ENCODE measurements at places on chromosomes 12 and 14.

GRCh38 chr12:52644078-52644415 lies 8.0 kb downstream of the KRT2 start:
- DNase-seq, result no peak

DNA sequence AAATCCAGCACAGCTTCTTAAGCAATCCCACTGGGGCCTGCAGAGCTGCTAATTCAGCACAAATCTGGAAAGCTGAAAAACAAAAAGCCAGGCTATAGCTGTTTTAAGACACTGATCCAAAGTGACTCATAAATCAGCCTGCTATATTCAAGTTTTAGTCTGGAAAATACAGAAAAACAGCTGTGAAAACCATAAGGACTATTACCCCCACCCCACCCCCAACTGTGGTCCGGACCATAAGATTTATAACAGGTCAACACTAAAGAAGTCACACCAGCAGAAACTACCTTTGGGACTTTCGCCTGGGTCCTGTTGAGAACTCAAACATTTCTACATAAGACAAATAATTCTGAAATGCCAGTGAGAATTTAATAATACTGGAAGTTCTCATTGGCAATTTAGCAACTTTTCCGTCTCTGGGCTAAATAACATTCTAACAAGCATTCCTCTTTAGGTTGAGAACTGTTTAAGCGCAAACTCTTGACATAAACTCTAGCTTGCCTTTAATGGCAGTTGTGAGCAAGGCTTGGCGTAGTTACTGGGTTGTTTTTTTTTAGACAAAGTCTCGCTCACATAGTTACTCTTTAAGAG lies 3.3 kb downstream of the LRIG3 start:
- DNase-seq, result no peak

- DNase-seq, result no peak
Measured at GRCh38 chr12:123387508-123388176, 3.7 kb downstream of the KMT5A start.

DNA sequence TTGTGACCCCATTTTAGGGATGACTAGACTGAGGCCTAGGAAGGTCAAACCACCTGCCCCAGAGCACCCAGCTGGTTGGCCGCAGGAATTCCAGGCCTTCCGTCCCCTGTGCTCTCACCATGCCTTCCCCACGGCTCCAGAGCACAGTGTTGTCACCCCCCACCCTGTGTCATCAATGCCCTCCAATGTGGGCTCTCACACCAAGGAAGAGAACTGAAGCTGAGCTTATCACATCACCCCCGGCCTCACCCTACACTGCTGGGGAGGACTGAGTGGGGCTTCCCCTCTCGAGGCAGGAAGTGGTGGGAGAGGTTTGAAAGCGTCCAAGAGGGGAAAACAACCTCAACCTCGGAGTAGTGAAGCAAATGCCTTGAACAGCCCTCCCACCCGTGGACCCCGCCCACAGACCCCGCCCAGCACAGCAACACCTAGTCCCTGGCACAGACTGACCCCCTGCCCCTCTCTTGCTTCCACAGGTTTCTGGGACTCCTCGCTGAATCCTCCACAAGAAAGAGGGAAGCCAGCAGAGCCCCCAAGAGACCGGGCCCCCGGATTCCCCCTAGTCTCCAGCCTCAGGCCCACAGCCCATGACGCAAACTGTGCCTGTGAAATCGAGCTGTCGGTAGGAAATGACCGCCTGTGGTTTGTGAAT lies 97.2 kb downstream of the LGMN start:
- peak; percentile 95 for DNase-seq

DNA sequence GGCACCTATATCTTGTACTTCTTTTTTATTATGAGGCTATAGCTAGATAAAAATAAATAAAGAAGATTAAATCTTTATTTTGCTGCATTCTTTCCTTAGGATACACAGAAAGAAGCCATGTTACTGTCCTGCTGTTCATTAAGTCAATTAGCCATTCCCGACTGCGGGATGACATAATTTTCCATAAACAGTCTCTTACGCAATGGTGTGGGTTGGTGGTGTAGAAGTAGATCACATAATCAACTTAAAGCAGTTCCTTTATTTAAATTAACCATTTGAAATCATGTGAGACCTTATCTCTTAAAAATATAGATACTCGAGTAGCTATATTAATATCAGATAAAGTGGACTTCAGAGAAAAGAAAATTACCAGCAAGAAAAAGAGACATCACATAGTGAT lies 40.2 kb downstream of the TAOK3 start:
- DNase-seq, result peak; percentile 72

DNA sequence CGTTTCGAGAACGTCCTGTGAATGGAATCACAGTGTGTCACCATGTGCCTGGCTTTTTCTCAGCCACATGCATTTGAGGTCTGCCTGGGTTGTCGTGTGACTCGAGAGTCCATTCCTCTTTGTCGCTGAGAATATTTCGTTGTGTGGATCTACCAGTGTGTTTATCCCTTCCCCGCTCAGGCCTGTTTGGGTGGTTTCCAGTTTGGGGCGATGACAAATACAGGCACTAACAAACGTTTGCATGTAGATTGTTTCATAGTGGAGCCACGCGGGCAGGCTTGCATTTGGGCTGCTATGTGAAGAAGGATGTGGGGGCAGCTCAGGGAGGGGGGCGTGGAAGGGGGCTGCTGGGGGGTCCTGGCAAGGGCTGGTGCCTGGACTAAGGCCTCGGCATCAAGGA lies 14.1 kb downstream of the RIN3 start:
- no peak for DNase-seq

- no peak for DNase-seq
Measured at GRCh38 chr14:75452324-75452723, 24.5 kb downstream of the JDP2 start.

DNA sequence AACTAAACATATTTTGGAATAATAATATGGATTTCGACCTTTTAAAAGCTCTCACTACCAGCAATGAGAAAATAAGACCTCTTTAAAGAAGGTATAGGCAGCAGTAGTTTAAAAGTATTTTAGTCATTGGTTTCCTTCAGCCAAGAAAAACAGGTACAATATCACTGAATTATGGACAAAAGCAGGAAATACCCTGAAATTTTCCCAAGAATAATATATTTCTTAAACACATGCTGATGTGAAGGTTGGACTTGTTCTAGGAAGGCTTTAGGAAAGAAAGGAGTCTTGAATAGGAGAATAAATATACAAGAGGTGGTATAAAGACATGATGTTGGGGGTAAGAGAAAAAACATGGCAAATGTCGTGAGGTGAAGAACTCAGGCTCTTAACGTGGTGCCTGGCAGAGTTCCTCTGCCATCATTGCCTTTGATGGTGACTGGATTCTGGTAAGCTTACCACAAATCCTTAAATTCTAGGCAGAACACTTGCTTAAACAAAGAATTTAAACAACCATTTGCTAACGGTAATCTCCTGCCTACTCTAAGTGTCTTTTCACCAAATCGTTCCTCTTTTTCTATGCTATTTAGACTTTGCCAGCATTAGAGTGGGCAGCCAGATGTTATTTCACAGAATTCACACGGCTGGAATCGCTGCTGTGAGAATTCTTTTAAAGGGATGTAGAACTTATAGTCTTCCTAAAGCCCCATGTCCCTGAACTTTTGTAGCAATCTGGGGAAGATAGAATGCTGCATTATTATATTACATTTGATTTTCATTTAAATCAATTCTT lies 11.9 kb upstream of the NUDT4 start:
- no peak for DNase-seq

- DNase-seq, result no peak
Measured at GRCh38 chr12:116524964-116525379, 34.2 kb upstream of the MAP1LC3B2 start.

DNA sequence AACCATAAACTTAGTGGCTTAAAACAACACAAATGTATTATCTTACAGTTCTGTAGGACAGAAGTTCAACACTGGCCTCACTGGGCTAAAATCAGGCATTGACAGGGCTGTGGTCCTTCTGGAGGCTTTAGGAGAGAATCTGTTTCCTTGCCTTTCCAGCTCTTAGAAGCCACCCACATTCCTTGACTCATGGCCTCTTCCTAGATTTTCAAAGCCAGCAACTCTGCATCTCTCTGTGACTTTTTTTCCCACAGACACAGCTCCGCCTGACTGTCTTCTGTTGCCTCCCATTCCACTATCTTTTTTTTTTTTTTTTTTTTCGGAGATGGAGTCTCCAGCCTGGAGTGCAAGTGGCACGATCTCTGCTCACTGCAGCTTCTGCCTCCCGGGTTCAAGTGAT lies 11.8 kb upstream of the NFATC4 start:
- no peak for DNase-seq

DNA sequence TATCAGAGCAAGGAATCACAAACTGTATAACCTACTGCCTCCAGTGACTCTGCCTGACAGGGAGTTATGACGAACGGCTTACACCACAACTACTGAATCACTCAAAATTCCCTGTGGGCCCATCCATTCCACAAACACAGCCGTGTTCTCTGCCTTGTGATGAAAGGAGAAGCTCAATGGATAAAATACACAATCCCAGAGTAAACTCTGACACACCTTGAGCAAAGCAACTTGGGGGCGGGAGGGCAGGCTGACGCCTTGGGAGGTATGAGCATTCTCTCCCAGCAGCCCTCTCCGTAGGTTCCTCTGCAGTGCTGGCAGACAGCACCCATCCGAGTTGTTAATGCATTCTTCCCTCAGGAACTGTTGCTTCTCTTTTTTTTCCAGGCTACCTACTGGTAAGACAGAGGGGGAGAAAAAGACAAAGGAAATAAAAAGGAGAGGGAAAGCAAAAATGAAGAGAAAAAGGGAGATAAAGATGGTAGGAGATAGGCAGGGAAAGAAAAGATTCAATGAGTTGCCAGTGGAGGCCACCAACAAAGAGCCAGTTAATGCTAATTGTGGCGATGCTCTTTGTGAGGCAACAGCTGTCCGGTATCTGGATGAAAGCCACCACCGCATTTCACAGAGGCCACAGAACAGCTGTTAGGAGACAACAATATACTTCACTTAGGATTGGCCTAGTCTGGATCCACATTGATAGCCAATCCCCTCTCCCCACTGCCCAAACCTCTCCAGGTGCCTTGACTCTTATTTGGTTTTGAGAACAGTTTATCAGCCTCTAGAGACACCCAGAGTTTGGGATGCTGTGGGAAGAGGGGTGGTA lies 4.7 kb upstream of the DIO2 start:
- no peak for DNase-seq

- DNase-seq, result no peak
Measured at GRCh38 chr12:99983456-99984258, 1.1 kb downstream of the ANKS1B start.

- no peak for DNase-seq
Measured at GRCh38 chr12:4471256-4471655, 25.6 kb upstream of the FGF6 start.

DNA sequence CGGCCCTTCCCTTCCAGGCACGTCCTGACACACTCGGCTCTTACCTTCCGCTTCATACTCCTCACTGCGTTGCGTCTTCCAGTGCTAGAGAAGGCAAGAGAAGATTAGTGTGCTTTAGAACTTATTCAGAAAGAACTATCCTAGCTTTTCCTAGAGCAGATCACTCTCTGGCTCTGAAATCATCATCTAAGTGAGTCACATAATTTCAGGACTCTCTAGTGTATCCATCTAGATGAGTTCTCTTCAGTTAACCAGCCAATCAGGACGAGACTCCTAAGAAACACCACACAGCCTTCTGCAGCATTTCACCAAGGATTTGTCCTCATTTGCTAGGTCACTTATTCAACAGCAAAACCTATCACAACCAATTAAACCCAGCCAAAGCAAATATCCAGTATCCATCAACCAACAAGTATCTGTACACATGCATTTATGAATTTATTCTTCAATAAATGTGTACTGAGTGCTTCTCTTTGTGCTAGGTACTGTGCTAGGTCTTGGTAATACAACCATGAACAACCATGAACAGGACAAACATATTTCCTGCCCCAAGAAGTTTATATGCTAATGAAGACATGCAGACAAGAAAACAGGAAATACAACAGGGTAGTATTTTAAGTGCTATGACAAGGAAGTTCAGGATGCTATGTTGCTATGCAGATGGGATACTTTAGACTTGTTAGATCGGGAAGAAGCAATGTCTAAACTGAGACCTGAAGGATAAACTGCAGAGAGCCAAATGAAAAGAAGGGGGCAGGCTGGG lies 52.1 kb downstream of the NIN start:
- DNase-seq, result no peak

DNA sequence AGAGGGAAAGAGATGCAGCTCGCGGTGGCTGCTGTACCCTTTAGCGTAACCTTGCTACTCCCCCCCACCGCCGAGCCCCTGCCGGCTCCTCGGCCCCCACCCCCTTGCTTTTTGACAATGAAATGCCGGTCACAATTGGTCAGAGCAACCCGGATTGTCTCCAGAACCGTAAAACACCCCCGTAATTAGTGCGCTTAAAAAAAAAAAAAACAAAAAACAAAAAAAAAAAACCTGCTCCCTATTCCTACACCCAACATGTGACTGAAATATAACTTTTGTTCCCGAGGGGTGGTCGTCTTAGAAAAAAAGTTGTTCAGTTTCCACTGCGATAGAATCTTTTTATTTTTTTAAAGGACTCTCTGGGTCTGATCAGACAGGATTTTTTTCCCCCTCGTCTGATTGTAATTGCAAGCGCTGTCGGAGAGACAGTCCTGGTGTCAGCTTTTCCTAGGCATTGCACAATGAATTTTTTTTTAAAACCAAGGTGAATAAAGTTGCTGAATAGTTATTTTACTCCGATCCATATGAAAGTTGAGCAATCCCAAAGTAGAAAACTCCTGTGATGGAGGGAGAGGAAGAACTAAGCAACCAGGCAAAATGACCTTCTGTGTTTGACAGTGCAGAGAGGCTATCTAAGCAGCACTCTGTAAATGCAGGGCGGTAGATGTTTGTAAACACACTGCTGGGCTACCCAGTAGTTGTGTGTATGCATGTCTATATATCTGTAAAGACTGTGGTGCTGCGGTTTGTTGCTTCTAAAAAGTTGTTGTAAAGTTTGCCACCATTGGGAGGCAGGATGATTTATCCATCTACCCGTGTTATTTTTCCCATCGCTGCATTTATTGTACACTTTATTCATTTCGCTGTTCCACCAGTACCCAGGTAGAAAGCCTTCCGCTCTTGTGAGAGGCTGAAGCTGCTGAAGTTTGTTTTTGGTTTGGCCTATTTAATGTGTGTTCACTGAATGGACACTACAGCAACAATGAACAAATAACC lies 1.1 kb downstream of the ETV6 start:
- DNase-seq, result peak; percentile 87

DNA sequence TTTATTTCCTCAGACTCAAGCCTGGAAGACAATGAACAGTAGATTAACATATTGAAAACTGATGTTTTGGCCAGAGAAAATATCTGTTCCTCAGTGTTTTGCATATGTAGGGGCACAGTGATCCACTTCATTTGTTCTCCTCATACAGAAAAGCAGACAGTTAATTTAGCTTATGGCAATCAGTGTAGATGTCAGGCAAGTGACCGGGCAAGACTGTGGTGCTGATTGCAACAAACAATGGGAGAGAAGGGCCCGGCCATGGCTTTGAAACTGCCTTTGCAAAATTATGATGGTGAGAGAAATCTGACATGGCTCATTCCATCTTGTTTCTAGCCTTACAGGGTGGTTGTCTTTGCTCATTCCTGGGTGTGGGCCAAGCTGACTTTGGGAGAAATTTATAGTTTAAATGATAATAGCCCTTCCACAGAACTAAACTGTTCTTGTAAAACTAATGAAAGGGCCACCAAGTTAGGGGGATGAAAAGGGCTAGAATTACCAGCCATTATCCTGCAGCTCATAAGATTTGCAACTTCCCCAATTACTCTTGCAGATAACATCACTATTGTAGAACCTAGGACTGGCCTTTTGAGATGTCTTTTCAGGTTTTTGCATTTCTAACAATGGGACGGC lies 220.3 kb downstream of the KTN1 start:
- peak; percentile 44 for DNase-seq

- no peak for DNase-seq
Measured at GRCh38 chr12:66629138-66629870, 49.6 kb downstream of the GRIP1 start.

All from hematopoietic multipotent progenitor cell treated with erythropoietin and hydrocortisone succinate and interleukin-3 and kit ligand, for 4 days (in vitro differentiated cells).